DMS79 treated with DMSO at 0.1 percent for 48 hours (cell line): ENCODE measurements at places on chromosomes 1 and 21.

- peak; percentile 56 for DNase-seq
Observed at GRCh38 chr21:41817228-41817627, 50.4 kb upstream of the RIPK4 start.

DNA sequence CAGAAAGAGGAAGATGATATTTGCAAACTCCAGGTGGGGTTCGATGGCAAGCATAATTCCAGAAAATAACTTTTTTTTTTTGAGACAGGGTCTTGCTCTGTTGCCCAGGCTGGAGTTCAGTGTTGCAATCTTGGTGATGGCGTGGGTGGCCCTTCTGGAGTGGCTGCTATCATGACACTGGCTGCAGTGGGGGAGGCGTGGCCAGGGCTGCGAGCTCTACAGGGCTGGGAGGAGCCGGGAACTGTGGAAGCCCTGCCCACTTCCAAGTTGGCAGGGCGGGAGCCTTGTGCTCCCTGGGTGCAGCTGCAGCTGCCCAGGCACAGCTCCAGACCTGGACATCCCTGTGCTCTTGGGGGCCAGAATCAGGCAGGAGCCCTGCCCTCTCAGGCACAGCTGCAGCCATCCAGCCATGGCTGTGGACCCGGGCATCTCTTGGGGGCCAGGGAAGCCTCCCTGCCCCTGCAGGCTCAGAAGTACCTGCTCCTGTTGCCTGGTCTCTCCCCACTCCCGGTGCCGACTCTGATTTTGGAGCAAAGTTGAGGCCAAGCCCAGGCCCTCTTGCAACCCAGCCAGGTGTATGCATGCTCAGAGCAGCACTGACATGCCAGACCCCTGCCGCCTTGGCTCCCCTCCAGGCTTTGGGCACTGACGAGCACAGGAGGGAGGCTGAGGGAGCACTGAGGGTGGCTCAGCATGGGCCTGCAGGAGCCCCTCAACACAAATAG is 7.2 kb upstream of the BCL10 start:
- DNase-seq = no peak

GRCh38 chr1:160850993-160851392 is 11.7 kb downstream of the CD244 start:
- DNase-seq = no peak

GRCh38 chr1:192901500-192901899 is 92.7 kb downstream of the RGS2 start:
- DNase-seq = no peak

DNA sequence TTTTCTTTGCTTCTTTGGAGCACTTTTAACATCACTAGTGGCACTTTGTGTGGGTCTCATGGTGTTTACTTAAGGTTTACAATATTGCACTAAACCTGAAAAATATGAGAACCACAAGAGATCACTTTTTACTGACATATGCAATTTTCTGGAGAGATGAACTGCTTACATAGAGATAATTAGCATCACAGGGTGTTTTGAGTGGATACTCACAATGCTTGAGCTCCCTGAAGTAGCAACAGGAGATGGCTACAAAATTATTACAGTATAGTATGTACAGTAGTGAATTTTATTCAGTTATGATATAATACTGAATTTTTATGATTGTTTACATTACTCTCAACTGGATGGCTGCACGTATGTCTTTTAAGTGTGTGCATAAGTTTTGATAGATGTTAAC is 22.6 kb downstream of the RPRD2 start:
- DNase-seq = no peak

DNA sequence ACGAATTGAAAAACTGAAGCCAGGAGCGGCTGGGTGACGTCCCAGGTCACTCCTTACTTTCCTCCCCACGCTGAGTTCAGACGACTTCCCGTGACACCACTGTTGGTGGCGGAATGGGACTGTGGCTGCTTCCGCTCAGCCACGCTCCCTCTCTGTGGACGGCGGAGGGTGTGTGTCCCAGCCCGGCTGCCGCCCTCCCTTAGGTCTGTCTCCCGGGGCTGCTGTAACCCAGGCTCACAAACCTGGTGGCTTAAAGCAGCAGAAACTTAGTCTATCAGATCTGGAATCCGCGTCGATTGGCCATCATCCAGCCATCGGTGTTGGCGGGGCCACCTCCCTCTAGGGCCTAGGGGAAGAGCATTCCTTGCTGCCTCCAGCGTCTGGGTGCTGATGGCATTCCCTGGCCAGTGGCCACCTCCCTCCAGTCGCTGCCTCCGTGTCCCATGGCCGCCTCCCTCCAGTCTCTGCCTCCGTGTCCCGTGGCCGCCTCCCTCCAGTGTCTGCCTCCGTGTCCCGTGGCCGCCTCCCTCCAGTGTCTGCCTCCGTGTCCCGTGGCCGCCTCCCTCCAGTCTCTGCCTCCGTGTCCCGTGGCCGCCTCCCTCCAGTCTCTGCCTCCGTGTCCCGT is 17.5 kb downstream of the TRPM2 start:
- no peak for DNase-seq

DNA sequence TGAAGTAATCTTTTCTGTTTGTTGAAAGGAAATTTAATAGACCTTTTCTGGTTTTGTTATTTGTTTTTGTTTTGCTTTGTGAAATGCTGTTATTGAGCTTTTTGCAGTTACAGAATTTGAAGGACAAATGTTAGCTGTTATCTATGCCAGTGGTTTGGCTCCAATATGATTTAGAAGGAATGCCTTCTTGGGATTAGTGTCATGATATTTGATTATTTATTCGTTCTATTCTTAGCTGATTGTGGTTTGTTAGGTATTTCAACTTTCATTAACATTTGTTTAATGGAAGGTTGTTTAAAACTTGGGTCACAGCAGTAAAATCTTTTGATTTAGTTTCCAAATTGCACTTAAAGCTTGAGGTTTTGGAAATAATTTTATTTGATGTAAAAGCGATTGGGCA is 33.5 kb downstream of the ADGRL2 start:
- no peak for DNase-seq

DNA sequence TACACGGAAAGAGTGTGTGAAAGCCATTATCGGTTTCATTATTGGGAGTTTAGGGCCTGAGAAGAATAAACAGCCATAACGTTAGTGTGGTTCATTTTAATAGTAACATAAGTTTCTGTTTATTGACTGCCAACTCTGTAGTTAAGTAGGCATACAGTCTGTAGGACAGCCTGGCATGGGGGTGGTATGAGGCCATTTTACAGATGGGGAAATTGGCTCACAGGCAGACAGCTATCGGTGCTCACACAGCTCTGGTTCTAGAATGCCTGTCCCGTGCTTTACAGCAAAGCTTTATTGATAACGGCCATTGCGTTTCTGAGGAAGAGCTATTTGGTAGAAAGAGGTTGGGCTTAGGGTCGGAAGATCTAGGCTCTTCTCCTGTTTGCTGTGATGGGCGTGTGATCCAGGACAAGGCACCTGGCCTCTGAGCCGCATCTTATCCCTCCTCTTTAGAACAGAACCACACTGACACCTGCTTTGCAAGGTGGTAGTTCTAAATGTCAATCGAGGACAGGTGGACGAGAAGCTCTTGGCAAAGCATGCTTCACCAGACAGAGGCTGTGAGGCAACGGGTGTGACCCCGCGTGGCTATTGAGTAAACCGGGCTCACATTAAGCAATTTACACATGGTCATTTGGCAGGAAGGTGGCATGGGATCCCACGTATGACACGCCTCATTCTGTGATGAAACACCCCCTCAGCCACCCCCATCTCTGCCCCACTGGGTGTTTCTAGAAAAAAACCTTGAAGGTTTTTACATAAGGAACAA is 14.9 kb downstream of the ETS2 start:
- no peak for DNase-seq

GRCh38 chr1:166902279-166902678 is 26.2 kb upstream of the TADA1 start:
- DNase-seq = no peak

DNA sequence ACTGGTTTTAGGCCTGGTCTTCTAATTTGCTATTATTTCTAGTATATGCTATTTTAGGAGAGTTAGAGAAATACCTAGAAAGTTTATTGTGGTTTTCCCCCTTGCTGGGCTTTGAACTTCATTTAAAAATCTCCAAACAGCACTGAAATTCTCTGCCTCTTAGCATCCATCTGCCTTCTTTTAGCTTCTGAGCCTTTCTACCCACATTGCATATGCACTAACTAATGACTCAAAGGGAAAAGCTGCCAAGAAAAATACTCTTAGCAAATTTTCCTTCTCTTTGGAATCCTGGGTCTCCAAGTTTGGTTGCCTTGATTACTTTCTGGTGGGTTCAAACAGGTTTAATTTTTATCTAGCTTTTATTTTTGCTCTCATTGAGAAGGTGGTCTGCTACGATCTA is 408.4 kb upstream of the PTBP2 start:
- no peak for DNase-seq

DNA sequence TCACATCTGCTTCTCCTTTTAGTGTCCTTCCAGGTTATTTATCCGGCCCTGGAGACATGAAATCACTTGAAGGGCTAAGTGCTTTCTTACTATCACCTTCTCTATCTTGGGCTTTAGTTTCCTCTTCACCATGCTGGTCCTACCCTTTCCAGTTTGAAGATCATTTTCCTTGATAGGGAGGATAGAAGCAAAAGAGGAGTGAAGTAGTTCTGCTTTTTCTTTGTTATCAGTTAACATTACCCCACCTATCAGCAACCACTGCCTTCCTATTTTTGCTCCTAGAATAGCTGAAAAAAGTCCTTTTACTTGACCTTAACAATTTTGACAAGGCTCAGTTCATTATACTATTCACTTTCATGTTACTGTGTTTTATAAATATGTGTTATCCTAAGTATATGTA is 19.4 kb downstream of the RGL1 start:
- DNase-seq = no peak

- no peak for DNase-seq
Observed at GRCh38 chr1:39238476-39238875, 34.0 kb downstream of the MACF1 start.

GRCh38 chr1:32883338-32884031 is 2.8 kb upstream of the HPCA start:
- no peak for DNase-seq

DNA sequence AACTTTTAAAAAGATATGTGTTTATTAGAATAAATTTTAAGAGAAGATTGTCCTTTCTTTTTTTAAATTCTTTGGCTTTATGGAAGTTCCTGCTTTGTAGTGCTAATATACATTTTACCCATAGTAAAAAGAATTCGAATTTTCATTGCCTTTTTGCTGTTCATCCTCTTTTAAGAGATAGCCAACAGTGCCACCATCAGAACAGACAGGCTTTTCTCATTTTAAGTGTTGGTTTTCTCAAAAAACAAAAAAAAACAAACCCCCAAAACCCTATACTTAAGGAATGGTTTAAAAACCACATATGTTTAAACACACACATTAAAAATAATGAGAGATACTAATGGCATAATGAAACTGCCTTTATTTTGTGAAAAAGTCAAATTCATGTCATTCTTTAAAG is 118.8 kb downstream of the NEK7 start:
- DNase-seq = no peak

DNA sequence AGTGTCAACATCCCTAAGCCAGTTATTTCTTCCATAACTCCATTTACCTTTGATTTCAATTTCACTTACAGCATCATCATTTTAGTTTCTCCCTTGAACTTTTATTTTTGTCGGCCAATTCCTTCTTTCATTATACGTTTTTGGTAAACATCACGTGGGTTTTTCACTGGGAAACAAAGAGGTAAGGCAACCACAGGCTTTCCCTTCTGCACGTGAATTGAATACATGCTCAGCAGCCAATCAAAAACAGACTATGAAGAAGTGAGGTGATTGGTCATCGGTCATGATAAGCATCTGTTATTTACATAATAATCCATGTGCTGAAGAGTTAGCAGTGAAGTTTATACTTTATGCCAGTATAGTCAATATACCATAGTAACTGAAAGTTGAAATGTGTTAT is 98.7 kb downstream of the NCAM2 start:
- DNase-seq = no peak

GRCh38 chr1:218377143-218377660 is 32.1 kb downstream of the TGFB2 start:
- no peak for DNase-seq

- DNase-seq = no peak
Observed at GRCh38 chr1:17419626-17420328, 19.7 kb downstream of the RCC2 start.

DNA sequence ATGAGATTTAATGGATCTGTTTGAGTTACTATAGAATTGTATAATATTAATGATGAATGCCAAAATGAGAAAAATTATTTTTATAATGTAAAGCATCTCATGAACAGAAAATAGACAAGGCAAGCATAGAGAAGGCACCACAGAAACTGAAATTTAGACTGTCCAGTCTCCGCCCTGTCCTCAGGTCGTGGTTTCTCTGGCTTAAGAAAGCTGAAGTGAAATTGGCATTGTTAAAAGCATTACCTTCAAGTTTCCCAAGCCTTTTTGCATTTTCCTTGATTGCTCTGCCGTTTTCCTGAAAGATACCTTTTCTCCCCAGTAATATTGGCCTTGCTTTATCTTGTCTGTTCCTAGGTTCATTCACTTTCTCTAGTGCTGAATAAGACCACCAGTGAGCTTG is 58.0 kb downstream of the VPS13D start:
- no peak for DNase-seq

DNA sequence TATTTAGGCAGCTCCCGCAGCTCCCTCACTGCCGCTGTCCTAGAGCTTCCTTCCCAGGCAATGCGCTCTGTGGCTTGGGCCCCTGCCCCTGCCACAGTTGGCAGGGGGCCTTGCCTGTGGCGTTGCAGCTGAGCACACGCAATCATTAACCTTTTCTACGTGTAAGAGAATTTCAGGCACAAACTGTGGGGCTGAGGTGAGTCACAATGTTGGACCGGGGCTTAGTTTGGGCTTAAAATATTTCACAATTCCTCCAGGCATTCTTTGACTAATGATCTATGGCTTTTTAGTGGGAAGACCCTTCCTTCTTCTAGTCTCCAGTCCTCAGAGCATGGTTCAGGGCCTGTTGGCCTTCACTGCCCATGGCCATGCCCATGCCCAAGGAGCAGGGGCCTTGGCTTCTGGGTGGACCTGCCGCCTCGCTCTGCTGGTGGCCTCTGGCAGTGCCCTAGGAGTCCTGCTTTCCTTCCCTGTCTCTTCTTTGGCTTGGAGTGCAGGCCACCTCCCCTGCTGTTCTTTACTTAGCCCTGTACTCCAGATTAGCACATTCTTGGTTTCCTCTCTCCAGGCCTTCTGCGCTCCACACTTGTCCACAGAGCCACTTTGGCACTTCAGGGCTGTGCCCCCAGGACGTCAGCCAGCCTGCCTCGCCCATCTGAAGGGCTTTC is 39.2 kb downstream of the MAPKAPK2 start:
- no peak for DNase-seq

GRCh38 chr1:50358962-50359361 is 64.3 kb downstream of the DMRTA2 start:
- DNase-seq = no peak

DNA sequence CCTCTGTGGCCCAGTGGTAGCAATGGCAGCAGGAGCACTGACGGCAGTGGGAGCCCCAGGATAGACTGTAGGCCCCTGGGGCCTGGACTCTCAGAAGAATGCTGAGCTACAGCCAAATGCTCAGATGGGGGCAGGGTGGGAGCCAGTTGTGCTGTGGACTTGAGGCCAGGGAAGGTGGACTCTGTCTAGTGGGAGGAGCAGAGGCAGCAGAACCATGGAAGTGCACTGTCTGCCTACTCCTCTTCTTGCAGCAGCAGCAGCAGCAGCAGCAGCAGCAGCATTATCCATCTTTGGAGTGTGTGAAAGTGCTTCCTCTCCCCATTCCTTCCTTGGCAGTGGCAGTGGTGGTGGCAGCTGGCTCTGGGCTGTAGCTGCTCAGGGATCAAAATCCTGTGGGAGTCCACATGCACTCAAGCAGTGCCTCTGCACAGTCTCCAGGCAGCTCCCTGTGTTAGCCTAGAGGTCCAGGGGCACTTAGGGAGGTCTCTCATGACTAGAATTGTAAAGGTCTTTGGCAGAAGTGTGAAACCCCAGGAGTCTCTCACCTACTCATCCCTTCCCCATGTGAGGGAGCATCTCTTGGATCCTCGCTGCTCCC is 917.9 kb upstream of the B3GALT2 start:
- no peak for DNase-seq
